SJCRH30 (cell line): ENCODE measurements at places on chromosomes 11 and 22. TPM values are rescaled to one million over a fixed set of nuclear protein-coding genes. Genes with fewer than 3 reads are reported as not detected.

The DDT gene
- 116 and 143 TPM in 2 replicates for total RNA-seq

The EFCAB6 gene
- total RNA-seq: not detected in 2 replicates

The SCN3B gene
- total RNA-seq: 2.1 and 2.5 TPM in 2 replicates

The OR8G5 gene
- total RNA-seq: not detected in 2 replicates

The OR6T1 gene
- total RNA-seq: not detected in 2 replicates

The KRTAP5-9 gene
- not detected in 2 replicates for total RNA-seq

The SLC2A11 gene
- 0.51 and 1.9 TPM in 2 replicates for total RNA-seq

The KCTD14 gene
- 0.15 and 0.24 TPM in 2 replicates for total RNA-seq

The ELMOD1 gene
- total RNA-seq: 16.9 and 19.5 TPM in 2 replicates

The KRTAP5-7 gene
- not detected in 2 replicates for total RNA-seq

The UPK3A gene
- total RNA-seq: not detected in 2 replicates

The SUSD2 gene
- 0.08 TPM in 1 of 2 replicates, not detected in the other for total RNA-seq

The C11orf91 gene
- total RNA-seq: 0.15 TPM in 1 of 2 replicates, not detected in the other

The HTR3B gene
- not detected in 2 replicates for total RNA-seq
